ENCODE measurements at places on chromosomes 12 and 14.

DNA sequence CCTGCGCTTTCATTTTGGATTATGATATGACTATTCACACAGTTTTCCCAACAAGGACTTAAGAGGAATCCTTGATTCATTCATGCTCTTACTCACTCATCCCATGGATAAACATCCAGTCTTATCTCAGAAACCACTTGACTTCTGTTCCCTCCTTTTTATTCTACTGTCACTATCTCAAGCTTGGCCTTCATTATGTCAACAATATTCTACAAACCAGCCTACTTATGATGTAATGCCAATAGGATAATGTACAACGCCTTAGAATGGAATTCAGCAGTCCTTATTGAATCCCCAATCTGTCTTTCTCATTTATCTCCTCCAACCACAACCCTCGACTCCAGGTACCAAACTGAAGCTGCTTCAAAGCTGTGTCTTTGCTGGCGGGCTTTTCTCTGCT, 448.5 kb downstream of the PDZRN4 start:
- DNase-seq, result no peak
- no peaks in the 10 kb centered on the region for H3K4me1 ChIP-seq
- no peak overlapping the region for H3K27ac ChIP-seq

DNA sequence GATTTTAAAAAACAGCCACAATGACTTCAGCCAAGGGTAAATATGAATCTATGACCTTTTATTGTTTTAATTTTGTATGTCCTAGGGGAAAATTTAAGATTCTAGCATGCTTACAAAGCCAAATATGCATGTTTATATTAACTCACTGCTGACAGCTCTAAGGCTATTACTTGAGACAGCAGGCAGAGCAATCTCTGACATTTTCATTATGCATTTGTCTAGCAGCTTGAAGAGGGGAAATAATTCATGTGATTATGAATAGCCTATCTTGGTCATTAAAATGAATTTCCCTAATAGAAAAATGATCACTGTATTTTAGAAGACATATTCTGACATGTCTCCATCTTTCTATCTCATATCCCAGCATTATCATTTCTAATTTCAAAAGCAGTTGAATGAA, 46.6 kb upstream of the HELB start:
- H3K4me1 ChIP-seq, result no peaks in the 10 kb centered on the region
- no peak overlapping the region for H3K27ac ChIP-seq

- peaks cover 4% of the 10 kb centered on the region for H3K36me3 ChIP-seq
- no peak overlapping the region for H3K27ac ChIP-seq
- peaks cover 26% of the 10 kb centered on the region for H3K4me1 ChIP-seq
- H3K27me3 ChIP-seq, result no peaks in the 10 kb centered on the region
- no peak for DNase-seq
- H3K4me3 ChIP-seq, result no peak overlapping the region
Observed at GRCh38 chr14:68952531-68953195, 26.4 kb downstream of the ACTN1 start.

DNA sequence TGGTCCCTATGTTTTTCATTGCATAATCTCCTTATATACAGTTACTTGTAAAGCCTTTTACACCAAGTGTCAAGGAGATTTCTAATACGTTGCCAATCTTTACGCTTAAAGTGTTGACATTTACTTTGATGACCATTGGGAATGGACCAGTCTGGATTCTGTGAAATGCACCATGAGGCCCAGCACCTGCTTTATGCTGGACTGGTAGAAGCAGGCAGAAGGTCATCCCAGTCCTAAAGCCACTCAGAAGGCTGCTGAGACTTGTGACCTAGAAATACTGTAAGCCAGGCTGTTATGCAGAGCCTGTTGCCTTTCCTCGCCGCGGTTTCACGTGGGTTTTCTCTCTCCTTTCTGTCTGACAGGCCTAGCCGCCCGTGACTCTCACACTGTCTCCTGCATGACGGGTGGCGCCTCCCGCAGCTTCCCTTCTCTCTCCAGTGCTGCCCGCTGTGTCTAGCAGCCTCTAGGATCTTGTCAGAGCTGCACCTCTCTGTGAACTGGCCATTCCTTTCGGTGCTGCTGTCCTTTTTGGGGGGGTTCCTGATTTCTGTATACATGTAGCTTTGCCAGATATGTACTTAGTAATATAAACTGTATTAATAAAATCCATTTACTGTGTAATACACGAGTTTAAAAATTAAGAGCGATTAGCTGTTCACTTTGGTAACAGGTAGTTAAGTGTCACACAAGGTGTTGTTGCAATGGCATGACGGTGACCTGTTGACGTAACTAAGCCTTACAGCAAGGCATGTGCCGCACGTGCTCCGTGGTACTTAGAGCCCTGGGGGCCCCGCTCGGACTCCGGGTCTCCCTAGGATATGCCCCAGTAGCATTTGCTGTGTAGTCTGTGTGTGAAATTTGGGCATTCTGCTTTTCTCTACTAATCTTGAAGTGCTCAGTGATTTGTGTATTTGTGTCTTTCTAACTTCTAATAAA, 29.7 kb downstream of the XRCC3 start:
- no peak overlapping the region for H3K27ac ChIP-seq
- H3K27me3 ChIP-seq, result no peaks in the 10 kb centered on the region
- H3K4me1 ChIP-seq, result no peaks in the 10 kb centered on the region
- peaks cover 43% of the 10 kb centered on the region for H3K36me3 ChIP-seq
- H3K4me3 ChIP-seq, result no peak overlapping the region

GRCh38 chr12:1293901-1294300, 300.5 kb downstream of the FBXL14 start:
- no peak overlapping the region for H3K4me3 ChIP-seq
- no peak for DNase-seq
- H3K36me3 ChIP-seq, result peaks cover 18% of the 10 kb centered on the region
- no peaks in the 10 kb centered on the region for H3K4me1 ChIP-seq

DNA sequence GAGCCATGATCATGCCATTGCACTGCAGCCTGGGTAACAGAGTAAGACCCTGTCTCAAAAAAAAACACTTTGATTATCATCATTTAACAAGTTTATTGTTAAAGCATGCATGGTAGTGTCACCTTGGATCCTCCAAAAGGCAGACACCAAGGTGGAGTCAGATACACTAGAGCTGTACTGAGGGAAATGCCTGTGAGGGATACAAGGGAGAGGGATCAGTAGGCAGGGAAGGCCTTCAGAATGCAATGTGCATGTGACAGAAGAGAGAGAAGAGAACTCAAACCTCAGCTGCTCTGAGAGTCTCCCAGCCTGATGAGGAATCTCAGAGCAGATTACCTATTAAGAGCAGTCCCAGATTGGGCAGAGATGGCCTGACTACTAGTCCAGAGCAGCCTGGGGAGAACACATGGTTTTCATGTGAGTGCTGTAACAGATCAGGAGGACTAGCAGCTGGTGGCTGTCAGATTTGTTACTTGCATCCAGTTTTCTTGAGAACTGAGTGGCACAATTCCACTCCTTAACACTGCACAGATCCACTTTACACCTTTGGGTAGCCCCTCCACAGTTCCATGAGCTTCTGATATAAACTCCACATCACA, 38.0 kb upstream of the A2ML1 start:
- H3K4me3 ChIP-seq, result no peak overlapping the region
- no peaks in the 10 kb centered on the region for H3K4me1 ChIP-seq
- DNase-seq, result no peak

DNA sequence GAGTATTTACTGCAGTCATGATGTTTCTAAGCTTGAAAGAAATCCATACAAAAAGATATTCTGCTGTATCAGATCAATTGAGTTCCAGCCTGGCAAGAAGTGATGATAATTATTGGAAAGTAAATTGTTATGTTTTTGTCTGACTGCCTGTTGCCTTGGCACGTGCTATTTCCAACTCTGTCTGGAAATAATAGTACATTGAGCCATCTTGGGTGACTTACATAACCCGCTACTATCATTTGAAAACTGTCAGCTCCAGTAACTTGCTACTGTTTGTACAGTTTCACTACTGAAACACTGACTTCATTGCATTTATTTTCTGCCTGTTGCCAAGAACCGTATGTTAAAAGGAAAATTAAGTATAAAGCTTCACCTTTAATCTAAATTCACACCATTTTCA, 318.6 kb downstream of the ITPR2 start:
- peaks cover 2% of the 10 kb centered on the region for H3K36me3 ChIP-seq
- H3K27ac ChIP-seq, result no peak overlapping the region
- peaks cover 2% of the 10 kb centered on the region for H3K27me3 ChIP-seq
- H3K4me3 ChIP-seq, result no peak overlapping the region

DNA sequence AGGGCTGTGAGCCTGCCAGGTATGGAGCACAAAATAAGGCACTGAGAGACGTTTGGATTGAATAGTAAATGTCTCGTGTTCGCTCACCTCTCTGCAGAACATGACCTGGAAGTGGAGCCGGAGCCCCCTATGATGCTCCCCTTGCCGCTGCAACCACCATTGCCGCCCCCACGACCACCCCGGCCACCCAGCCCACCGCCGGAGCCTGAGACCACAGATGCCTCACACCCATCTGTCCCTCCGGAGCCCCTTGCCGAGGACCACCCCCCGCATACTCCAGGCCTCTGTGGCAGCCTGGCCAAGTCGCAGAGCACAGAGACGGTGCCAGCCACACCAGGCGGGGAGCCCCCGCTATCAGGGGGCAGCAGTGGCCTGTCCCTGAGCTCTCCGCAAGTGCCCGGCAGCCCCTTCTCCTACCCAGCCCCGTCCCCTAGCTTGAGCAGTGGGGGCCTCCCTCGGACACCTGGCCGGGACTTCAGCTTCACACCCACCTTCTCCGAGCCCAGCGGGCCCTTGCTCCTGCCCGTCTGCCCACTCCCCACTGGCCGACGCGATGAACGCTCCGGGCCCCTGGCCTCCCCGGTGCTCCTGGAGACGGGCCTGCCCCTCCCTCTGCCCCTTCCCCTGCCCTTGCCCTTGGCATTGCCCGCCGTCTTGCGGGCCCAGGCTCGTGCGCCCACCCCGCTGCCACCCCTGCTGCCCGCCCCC, 18.7 kb downstream of the SETD1B start:
- no peak overlapping the region for H3K4me3 ChIP-seq
- no peak for DNase-seq
- H3K4me1 ChIP-seq, result no peaks in the 10 kb centered on the region
- H3K27ac ChIP-seq, result no peak overlapping the region
- H3K36me3 ChIP-seq, result peaks cover 57% of the 10 kb centered on the region
- no peaks in the 10 kb centered on the region for H3K27me3 ChIP-seq

DNA sequence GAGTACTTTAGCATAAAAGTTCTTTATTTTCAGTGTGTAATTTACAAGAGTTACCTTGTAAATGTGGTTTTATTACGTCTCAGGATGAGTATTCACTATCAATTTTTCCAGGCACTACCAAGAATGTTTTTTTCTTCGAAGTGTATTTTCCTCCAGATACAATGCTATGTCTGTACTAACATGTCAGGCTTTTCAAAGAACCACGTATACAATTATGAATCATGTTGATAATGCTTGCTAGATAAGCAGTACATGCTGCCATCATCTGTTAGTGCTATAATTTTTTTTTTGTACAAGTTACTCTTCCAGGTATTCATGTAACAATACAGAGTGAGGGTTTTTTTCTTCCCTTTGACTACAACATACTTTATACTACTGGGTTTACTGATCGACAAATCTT, 5.6 kb upstream of the KANSL2 start:
- H3K36me3 ChIP-seq, result peaks cover 38% of the 10 kb centered on the region
- no peak for DNase-seq
- H3K4me1 ChIP-seq, result peaks cover 10% of the 10 kb centered on the region
- no peak overlapping the region for H3K27ac ChIP-seq
- H3K27me3 ChIP-seq, result no peaks in the 10 kb centered on the region

DNA sequence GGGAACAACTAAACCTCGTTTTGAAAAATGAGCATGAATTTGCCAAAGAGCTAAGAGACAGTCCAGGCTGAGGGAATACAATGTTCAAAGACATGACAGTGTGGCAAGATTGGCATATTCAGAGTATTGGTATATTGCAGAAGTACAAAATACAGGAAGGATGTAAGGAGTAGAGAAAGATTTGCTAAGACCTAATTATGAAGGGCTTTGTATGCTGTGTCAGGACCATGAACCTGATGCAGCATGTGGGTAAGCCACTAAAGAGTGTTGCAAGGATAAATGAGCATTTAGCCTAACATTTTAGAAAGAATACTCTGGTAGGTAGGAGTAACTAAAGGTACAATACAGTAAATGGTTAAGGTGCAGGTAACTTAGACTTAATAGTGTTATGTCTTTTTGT, 65.1 kb downstream of the KTN1 start:
- H3K27ac ChIP-seq, result no peak overlapping the region
- H3K4me1 ChIP-seq, result peaks cover 6% of the 10 kb centered on the region
- H3K27me3 ChIP-seq, result no peaks in the 10 kb centered on the region
- H3K36me3 ChIP-seq, result peaks cover 45% of the 10 kb centered on the region
- no peak overlapping the region for H3K4me3 ChIP-seq

GRCh38 chr12:9793779-9794395, 33.2 kb upstream of the CD69 start:
- H3K4me1 ChIP-seq, result peaks cover 67% of the 10 kb centered on the region
- peak overlapping the region; percentile 89 for H3K27ac ChIP-seq
- H3K4me3 ChIP-seq, result peak overlapping the region; percentile 81
- no peaks in the 10 kb centered on the region for H3K27me3 ChIP-seq
- H3K36me3 ChIP-seq, result peaks cover 7% of the 10 kb centered on the region
- no peak for DNase-seq

DNA sequence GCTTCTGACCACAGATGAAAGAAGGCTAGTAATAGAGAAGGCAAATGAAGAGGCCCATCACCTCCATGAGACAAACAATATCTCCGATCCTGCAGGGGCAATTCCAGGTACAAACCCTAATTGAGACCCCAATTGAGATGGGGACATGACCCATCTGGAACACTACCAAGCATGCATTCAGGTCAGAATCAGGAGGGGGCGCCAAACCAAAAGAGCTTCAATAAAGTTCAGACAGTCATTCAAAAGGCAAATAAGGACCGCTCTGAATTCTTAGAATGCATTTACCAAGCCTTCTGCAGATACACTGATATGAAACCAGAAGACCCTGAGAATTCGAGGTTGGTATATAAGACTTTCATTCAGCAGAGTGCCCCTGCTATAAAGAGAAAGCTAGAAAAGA, 10.2 kb upstream of the EDDM3B start:
- peak; percentile 72 for DNase-seq
- H3K36me3 ChIP-seq, result no peaks in the 10 kb centered on the region
- H3K27me3 ChIP-seq, result no peaks in the 10 kb centered on the region
- H3K4me3 ChIP-seq, result no peak overlapping the region
- no peaks in the 10 kb centered on the region for H3K4me1 ChIP-seq

GRCh38 chr12:114479831-114480230, 73.9 kb upstream of the TBX5 start:
- H3K27ac ChIP-seq, result no peak overlapping the region
- H3K4me3 ChIP-seq, result no peak overlapping the region
- DNase-seq, result no peak
- H3K27me3 ChIP-seq, result peaks cover 42% of the 10 kb centered on the region
- no peaks in the 10 kb centered on the region for H3K36me3 ChIP-seq

- H3K27me3 ChIP-seq, result peaks cover 5% of the 10 kb centered on the region
- no peak for DNase-seq
- H3K36me3 ChIP-seq, result peaks cover 2% of the 10 kb centered on the region
- peaks cover 2% of the 10 kb centered on the region for H3K4me1 ChIP-seq
Observed at GRCh38 chr12:117036547-117036946, 62.7 kb downstream of the TESC start.
